ENCODE measurements at places on chromosomes 1 and 21.

DNA sequence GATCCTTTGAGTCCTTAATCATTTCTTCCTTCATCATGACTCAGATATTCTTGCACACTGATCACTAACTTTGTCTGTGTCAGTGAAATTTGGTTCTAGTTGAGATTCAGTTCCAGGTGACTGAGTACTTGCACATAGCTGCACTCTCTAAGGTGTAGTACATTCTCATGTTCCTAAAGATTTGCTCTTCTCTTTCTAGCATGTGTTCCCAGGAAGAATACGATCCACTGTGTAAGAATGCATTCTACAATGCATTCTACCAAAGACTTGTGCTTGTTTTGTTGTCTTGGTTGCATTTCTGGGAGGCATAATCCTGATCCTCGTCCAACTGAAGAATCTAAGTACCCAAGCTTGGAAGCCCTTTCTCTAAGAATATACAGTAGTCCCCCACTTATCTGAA is 104.3 kb upstream of the CDC42BPA start:
- DNase-seq: no peak
- no peak overlapping the region for H3K4me3 ChIP-seq
- H3K27ac ChIP-seq: no peak overlapping the region
- H3K27me3 ChIP-seq: no peaks in the 10 kb centered on the region
- H3K4me1 ChIP-seq: no peaks in the 10 kb centered on the region

DNA sequence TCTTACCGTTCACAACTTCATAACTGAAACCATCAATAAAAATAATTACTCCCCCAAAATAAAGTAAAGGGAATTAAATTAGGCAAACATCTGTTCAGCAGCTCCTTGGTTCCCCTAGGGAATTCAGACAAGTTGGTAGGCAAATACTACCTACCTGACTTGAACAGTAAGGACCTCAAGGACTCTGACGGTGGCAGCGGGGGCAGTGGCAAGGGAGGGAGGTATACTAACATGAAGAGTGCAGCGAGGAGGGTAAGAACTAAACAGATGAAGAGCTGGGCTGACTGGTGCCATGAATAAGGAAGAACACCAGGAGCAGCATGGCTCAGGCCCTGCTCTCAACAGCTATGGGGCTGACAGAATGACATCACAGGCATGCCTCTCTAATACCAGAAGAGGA is 33.1 kb downstream of the MTOR start:
- H3K36me3 ChIP-seq: peaks cover 90% of the 10 kb centered on the region
- no peak overlapping the region for H3K27ac ChIP-seq
- DNase-seq: no peak
- no peaks in the 10 kb centered on the region for H3K4me1 ChIP-seq
- no peaks in the 10 kb centered on the region for H3K27me3 ChIP-seq

- no peaks in the 10 kb centered on the region for H3K36me3 ChIP-seq
- no peak for DNase-seq
- peaks cover 4% of the 10 kb centered on the region for H3K27me3 ChIP-seq
Measured at GRCh38 chr1:114263343-114263742, 109.7 kb upstream of the SYT6 start.

DNA sequence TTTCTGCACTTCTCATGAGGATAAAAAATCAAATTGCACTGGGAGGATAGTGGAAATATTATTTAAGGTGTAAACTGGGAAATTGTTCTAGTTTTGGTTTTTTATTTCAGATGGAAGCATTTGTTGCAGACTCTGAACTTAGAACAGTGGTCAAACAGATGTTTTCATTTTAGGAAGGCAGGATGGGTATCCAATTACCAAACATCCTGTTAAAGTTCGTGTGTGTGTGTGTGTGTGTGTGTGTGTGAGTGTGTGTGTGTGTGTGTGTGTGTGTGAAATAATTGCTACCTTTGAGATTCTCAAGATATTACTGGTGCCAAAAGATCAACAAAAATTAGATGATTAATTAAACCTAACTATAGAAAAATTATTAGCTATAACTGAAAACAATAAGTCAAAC is 24.3 kb upstream of the DUSP10 start:
- H3K4me1 ChIP-seq: no peaks in the 10 kb centered on the region
- no peak for DNase-seq
- no peaks in the 10 kb centered on the region for H3K27me3 ChIP-seq
- H3K27ac ChIP-seq: no peak overlapping the region
- no peaks in the 10 kb centered on the region for H3K36me3 ChIP-seq
- no peak overlapping the region for H3K4me3 ChIP-seq

- no peak overlapping the region for H3K4me3 ChIP-seq
- no peak overlapping the region for H3K27ac ChIP-seq
- H3K36me3 ChIP-seq: no peaks in the 10 kb centered on the region
- peaks cover 17% of the 10 kb centered on the region for H3K4me1 ChIP-seq
- H3K27me3 ChIP-seq: no peaks in the 10 kb centered on the region
Measured at GRCh38 chr1:230194525-230194924, 127.5 kb downstream of the GALNT2 start.

- no peaks in the 10 kb centered on the region for H3K27me3 ChIP-seq
- H3K36me3 ChIP-seq: no peaks in the 10 kb centered on the region
- DNase-seq: no peak
- H3K4me1 ChIP-seq: no peaks in the 10 kb centered on the region
- no peak overlapping the region for H3K4me3 ChIP-seq
Measured at GRCh38 chr1:27163093-27163492, 8.2 kb upstream of the SLC9A1 start.

DNA sequence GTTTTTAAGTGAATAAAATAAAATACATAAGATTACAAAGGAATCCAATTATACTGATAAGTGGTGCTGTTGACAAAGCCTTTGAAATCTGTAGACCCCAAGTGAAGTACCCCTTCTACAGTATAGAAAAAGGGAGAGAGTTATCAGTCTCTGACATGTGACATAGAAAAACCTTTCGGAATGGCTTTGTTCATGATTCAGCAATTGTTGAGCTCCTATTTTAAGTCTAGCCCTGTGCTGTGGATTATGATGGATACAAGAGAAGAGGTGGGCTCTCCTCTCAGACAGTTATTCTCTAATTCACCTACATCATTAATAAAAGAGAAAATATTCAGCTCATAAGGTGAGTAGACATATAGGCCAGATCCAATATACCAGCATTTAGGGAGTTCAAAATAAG is 53.3 kb upstream of the ITPKB start:
- no peaks in the 10 kb centered on the region for H3K36me3 ChIP-seq
- DNase-seq: no peak
- no peak overlapping the region for H3K27ac ChIP-seq
- H3K27me3 ChIP-seq: no peaks in the 10 kb centered on the region
- no peak overlapping the region for H3K4me3 ChIP-seq

GRCh38 chr1:202249436-202249835 is 55.8 kb downstream of the LGR6 start:
- H3K36me3 ChIP-seq: no peaks in the 10 kb centered on the region
- DNase-seq: no peak
- H3K27ac ChIP-seq: no peak overlapping the region
- no peak overlapping the region for H3K4me3 ChIP-seq

- no peak overlapping the region for H3K4me3 ChIP-seq
- no peak overlapping the region for H3K27ac ChIP-seq
- no peaks in the 10 kb centered on the region for H3K4me1 ChIP-seq
- no peaks in the 10 kb centered on the region for H3K27me3 ChIP-seq
Measured at GRCh38 chr1:219555806-219556205, 57.1 kb downstream of the ZC3H11B start.

- no peaks in the 10 kb centered on the region for H3K27me3 ChIP-seq
- no peak for DNase-seq
- H3K27ac ChIP-seq: no peak overlapping the region
- no peaks in the 10 kb centered on the region for H3K4me1 ChIP-seq
- H3K4me3 ChIP-seq: no peak overlapping the region
Measured at GRCh38 chr1:244075247-244075722, 24.2 kb downstream of the ZBTB18 start.

- no peaks in the 10 kb centered on the region for H3K4me1 ChIP-seq
- no peak overlapping the region for H3K4me3 ChIP-seq
- H3K27ac ChIP-seq: no peak overlapping the region
- H3K36me3 ChIP-seq: no peaks in the 10 kb centered on the region
Measured at GRCh38 chr1:33459691-33460090, 12.8 kb upstream of the ZSCAN20 start.

- H3K27me3 ChIP-seq: peaks cover 14% of the 10 kb centered on the region
- H3K27ac ChIP-seq: no peak overlapping the region
- DNase-seq: no peak
- H3K4me3 ChIP-seq: no peak overlapping the region
- H3K36me3 ChIP-seq: no peaks in the 10 kb centered on the region
- H3K4me1 ChIP-seq: no peaks in the 10 kb centered on the region
Measured at GRCh38 chr1:110118636-110119396, 6.6 kb downstream of the UBL4B start.

- no peaks in the 10 kb centered on the region for H3K36me3 ChIP-seq
- H3K4me3 ChIP-seq: no peak overlapping the region
- H3K4me1 ChIP-seq: no peaks in the 10 kb centered on the region
- DNase-seq: peak; percentile 66
- no peak overlapping the region for H3K27ac ChIP-seq
Measured at GRCh38 chr1:36771660-36772284, 262.5 kb downstream of the GRIK3 start.

DNA sequence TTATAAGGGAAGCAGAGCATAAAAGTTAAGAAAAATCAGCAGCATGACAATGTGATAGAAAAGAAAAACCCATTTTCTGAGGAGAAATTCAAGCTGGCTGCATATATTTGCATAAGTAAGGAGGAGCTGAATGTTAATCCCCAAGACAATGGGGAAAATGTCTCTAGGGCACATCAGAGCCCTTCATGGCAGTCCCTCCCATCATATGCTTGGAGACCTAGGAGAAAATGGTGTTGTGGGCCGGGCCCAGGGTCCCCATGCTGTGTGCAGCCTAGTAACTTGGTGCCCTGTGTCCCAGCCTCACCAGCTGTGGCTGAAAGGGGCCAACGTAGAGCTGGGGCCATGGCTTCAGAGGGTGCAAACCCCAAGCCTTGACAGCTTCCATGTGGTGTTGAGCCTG is 100.6 kb upstream of the PLPPR4 start:
- H3K4me3 ChIP-seq: no peak overlapping the region
- DNase-seq: no peak
- H3K4me1 ChIP-seq: no peaks in the 10 kb centered on the region
- no peaks in the 10 kb centered on the region for H3K27me3 ChIP-seq
- H3K36me3 ChIP-seq: no peaks in the 10 kb centered on the region

GRCh38 chr1:198604975-198605374 is 33.9 kb upstream of the PTPRC start:
- no peak overlapping the region for H3K4me3 ChIP-seq
- H3K27ac ChIP-seq: no peak overlapping the region
- DNase-seq: no peak
- H3K36me3 ChIP-seq: no peaks in the 10 kb centered on the region
- H3K4me1 ChIP-seq: no peaks in the 10 kb centered on the region
- H3K27me3 ChIP-seq: no peaks in the 10 kb centered on the region

DNA sequence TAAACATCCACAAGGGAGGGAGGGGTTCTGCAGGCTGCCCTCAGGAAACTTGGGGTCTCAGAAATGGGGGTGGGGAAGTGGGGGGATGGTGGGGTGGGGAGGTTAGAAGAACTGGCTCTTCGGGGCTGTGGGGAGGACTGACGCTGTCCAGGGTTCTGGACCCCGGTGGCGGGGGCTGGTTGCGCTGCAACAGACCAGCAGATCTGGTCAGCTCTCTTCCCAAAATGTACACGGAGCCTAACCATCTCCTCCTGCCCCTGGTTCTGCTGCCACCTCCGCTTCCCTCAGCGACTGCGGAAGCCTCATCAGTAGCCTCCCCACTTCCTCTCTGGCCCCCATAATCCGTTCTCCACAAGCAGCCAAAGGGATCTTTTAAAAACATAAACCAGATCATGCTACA is 29.3 kb upstream of the C1QA start:
- peak; percentile 54 for DNase-seq
- no peak overlapping the region for H3K4me3 ChIP-seq
- H3K27me3 ChIP-seq: peaks cover 36% of the 10 kb centered on the region
- no peaks in the 10 kb centered on the region for H3K4me1 ChIP-seq
- H3K36me3 ChIP-seq: no peaks in the 10 kb centered on the region

DNA sequence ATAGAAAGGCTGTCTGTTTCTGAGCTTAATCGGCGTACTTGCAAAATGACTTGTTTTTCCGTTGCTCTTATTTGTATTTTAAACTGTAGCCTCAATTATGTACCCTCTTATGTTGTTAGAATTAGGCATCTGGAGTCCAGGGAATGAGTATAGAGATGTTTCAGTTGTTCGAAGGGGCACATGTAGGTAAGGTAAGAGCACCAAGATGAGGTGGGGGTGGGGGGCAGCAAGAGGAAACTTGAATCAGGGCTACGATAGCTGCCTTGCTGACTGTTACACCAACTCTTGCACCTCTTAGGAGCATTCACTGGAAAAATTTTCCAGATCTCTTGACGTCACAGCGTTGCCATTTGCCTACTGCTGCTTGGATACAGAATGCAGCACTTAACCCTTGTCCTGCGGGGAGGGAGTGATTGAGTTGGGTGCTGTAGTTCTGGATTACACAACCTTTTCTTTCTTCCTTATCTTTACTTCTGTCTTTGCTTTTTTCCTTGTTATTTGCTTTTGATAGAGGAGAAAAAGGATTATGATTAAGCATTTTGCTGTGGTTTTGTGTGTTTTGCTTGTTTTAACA is 3.2 kb downstream of the ATP1B1 start:
- no peaks in the 10 kb centered on the region for H3K27me3 ChIP-seq
- peak overlapping the region; percentile 89 for H3K4me3 ChIP-seq
- H3K27ac ChIP-seq: peak overlapping the region; percentile 79
- peaks cover 18% of the 10 kb centered on the region for H3K4me1 ChIP-seq

GRCh38 chr1:95093296-95093695 is 20.5 kb upstream of the ALG14 start:
- no peak for DNase-seq
- no peaks in the 10 kb centered on the region for H3K36me3 ChIP-seq
- no peaks in the 10 kb centered on the region for H3K4me1 ChIP-seq
- H3K27ac ChIP-seq: no peak overlapping the region
- no peaks in the 10 kb centered on the region for H3K27me3 ChIP-seq

DNA sequence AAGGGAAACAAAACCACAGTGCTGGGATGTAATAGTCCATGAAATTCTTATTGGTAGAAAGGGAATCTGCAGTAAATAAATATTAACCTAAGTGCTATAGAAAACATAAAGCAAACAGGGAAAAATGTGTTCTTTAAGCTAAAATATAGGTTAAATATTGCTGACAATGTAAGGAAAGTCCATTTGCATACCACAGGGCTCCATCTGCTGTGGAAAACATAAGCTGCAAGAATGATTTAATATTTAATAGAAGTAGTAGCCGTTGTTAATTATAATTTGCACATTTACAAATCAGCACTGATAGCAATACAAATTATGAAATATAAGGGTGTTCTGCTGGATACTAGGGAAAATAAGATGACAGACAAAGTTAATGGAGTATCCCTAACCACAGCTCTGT is 444.9 kb upstream of the PKN2 start:
- no peak overlapping the region for H3K27ac ChIP-seq
- H3K4me3 ChIP-seq: no peak overlapping the region
- no peak for DNase-seq
- no peaks in the 10 kb centered on the region for H3K36me3 ChIP-seq

DNA sequence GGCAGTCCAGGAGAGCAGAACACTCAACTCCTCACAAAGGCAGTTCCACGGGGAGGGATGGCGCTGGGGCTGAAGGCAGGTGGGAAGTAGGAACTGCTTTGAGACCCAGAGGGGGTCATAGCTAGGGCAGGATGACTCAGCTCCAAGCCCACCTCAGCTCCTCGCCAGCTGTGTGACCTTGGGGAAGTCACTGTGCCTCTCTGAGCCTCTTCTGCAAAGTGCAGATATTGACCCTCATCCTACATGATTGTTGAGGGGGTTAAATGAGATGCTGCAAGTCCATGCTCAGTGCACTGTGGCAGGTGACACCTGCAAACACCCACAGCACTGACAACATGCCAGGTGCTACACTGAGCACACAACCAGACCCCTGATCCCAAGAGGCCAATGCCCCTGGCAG is 93.2 kb downstream of the LACTBL1 start:
- no peak overlapping the region for H3K4me3 ChIP-seq
- H3K27ac ChIP-seq: no peak overlapping the region
- no peaks in the 10 kb centered on the region for H3K4me1 ChIP-seq
- no peak for DNase-seq
- no peaks in the 10 kb centered on the region for H3K36me3 ChIP-seq
